ENCODE measurements at places on chromosomes 5 and 9. TPM values are rescaled to one million over a fixed set of nuclear protein-coding genes. Genes with fewer than 3 reads are reported as not detected.
A peak's percentile ranks its signal among the peaks of the same experiment; 100 is the strongest.

The ITGA2 gene
- 41.8 TPM for total RNA-seq

The TNPO1 gene
- 169 TPM for total RNA-seq

The HSD17B4 gene
- 107 TPM for total RNA-seq

The LCN9 gene
- total RNA-seq: not detected

The STRBP gene
- total RNA-seq: 40.3 TPM

The DDX4 gene
- not detected for total RNA-seq

The C9orf72 gene
- total RNA-seq: 3.6 TPM

The TAF11L10 gene
- total RNA-seq: not detected

The SAP30L gene
- total RNA-seq: 54.6 TPM

The SLC12A7 gene
- total RNA-seq: 297 TPM

The DCTN4 gene
- total RNA-seq: 66.8 TPM

The PCDHA1 gene
- total RNA-seq: not detected

The FAM81B gene
- not detected for total RNA-seq

The C5 gene
- total RNA-seq: 1.6 TPM

The WNT8A gene
- total RNA-seq: not detected

The GPRIN1 gene
- 18.9 TPM for total RNA-seq

The TUSC1 gene
- total RNA-seq: 4.4 TPM

DNA sequence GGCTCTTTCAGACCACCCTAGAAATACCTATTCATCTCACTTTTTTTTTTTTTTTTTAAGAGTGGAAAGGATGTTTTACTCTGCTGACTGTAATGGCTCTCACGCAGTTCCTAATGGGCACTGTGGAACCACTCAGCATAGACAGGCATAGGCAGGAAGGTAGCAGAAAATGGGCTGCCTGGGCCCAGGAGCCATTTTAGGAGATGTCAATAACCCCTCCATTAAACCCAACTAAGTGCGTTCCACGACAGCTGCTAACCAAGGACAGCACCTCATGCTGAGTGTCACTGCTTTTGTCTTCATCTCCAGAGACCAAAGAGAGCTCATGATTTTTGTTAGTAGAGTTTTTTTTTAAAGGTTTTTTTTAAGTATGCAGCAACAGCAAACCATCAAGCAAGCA, 15.3 kb downstream of the MAP1B start:
- no peak overlapping the region for H3K27ac ChIP-seq
- H3K4me3 ChIP-seq: no peak overlapping the region
- H3K27me3 ChIP-seq: no peaks in the 10 kb centered on the region
- no peak for DNase-seq
- peaks cover 2% of the 10 kb centered on the region for H3K36me3 ChIP-seq

DNA sequence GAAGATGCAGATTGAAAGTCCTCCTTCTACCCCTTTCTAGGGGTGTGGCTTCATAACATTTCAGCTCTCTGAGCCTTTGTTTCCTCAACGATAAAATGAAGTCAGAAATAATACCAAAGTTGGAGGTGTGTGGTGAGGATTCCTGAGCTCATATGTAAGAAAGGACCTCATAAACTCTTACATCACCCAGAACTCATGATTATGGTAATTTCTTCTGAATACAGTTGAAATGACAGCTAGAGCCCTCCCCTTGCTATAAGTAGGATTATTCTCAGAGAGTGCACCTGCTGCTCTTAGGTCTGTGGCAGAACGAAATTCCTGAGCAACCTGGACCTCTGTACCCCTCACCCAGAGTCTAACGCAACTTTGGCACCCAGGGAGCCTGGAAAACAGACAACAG, 291.4 kb upstream of the KLF4 start:
- no peak for DNase-seq
- H3K4me3 ChIP-seq: no peak overlapping the region
- H3K4me1 ChIP-seq: no peaks in the 10 kb centered on the region
- H3K36me3 ChIP-seq: no peaks in the 10 kb centered on the region

DNA sequence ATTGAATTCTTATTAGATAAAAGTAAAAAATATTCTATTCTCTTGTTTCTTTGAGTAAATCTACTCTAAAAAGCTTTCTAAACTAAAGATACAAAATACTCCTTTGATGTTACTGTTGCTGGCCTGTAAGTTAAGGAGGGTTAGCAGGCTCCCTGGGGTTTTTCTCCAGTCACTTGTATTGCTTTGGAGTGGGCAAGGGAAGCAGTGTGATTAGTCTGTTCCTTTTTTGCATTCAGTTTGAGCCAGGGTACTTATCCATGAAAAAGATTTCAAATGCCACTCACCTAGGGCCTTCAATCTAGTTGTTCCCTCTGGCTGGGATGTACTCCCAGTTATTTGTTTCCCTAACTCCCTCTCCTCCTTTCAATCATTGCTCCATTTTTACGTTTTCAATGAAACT, 256.2 kb upstream of the SMC2 start:
- DNase-seq: no peak
- no peak overlapping the region for H3K4me3 ChIP-seq
- H3K27ac ChIP-seq: no peak overlapping the region
- H3K27me3 ChIP-seq: no peaks in the 10 kb centered on the region
- H3K4me1 ChIP-seq: no peaks in the 10 kb centered on the region

GRCh38 chr5:60362158-60362557, 337.8 kb downstream of the DEPDC1B start:
- no peaks in the 10 kb centered on the region for H3K4me1 ChIP-seq
- no peak overlapping the region for H3K27ac ChIP-seq
- H3K4me3 ChIP-seq: no peak overlapping the region
- no peak for DNase-seq

GRCh38 chr9:107249665-107250285, 33.3 kb upstream of the RAD23B start:
- H3K27me3 ChIP-seq: no peaks in the 10 kb centered on the region
- no peak for DNase-seq
- H3K36me3 ChIP-seq: no peaks in the 10 kb centered on the region

DNA sequence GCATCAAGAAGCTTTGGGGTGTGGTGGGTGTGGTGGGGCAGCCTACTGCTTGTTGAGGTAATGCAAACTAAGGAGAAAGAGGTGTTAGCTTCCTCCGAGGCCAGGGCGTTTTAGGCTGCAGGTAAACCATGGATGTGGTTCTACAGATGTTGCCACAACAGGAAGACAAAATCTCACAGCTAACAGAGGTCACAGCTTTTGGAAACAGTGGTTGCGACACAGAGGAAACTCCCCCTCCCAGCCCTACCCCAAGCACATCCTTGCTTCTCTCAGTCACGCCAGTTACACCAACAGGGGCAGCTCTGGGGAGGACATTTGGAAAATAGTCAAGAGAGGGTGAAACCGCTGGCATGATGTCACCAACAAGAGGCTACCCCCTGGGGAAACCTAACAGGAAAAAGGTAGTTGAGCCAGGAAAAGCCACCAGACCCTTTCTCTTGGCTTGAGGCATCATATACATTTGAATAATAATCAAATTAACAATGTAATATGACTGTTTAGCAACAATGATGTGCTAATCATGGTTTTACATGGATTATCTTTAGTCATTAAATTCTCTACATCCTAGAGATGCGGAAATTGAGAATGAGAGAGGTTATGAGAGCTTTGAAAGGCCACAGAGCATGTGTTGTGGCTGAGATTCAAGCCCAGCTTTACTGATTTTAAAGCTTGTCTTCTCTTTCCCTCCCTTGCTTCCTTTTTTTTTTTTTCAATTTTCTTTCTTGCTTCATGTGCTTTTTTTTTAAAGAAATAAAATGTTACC, 82.2 kb upstream of the IL12B start:
- DNase-seq: no peak
- no peak overlapping the region for H3K4me3 ChIP-seq
- no peaks in the 10 kb centered on the region for H3K27me3 ChIP-seq
- no peaks in the 10 kb centered on the region for H3K4me1 ChIP-seq

DNA sequence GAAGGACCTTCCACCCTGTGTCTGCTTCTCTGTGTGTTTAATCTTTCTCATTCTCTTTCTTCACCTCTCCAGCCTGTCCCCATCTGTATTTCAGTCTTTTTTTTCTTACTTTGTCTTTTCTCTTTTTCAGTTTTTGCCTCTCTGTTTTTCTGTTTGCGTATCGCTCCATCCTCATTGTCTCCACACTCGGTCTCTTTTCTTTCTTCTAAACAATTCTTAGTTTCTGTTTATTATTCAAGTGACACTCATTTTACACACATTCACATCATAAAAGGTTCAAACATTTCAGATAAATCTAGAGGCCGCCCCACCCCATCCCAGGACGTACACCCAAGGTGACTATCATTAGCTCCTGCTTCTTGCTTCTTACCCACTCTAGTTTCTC, 9.8 kb downstream of the LHX2 start:
- H3K27me3 ChIP-seq: no peaks in the 10 kb centered on the region
- DNase-seq: no peak
- no peak overlapping the region for H3K4me3 ChIP-seq
- no peaks in the 10 kb centered on the region for H3K36me3 ChIP-seq

DNA sequence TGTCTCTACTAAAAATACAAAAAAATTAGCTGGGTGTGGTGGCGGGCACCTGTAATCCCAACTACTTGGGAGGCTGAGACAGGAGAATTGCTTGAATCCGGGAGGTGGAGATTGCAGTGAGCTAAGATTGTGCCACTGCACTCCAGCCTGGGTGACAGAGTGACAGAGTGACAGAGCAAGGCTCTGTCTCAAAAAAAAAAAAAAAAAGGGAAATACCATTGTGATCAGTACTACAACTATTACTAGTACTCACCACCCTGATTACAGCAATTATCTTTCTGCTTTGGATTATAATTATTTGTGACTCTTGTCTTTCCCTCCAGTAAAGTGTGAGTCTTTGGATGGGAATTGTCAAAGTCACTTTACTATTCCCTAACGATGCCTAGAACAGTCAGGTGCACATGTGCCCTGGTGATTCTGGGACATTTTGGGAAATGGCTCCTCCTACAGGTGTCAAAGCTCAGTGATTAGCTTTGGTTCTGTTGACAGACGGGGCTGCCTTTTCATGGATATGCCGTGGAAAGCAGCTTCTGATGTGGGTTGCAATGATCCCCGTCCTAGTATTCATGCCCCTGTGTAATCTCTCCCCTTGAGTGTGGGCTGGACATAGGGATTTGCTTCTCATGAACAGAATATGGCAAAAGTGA, 31.8 kb upstream of the FRRS1L start:
- H3K27me3 ChIP-seq: no peaks in the 10 kb centered on the region
- no peaks in the 10 kb centered on the region for H3K4me1 ChIP-seq
- no peak overlapping the region for H3K27ac ChIP-seq
- no peak overlapping the region for H3K4me3 ChIP-seq

DNA sequence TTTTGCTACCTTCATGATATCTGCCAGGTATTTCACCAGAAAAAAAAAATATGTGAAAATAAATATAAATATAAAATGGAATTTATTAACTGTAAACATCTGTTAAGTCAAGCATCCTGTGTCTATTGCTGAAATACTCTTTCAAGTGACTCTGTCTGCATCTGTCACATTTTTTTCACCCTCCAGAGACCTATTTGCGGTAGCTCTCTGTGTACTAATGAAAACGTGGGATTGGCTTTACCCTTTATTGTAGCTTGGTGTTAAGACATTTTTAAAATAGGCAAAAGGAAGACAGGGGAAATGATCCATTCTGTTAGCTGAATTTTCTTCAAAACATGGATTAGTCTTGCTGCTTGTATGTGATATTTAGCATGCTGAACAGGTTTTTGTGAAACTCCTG, 536.0 kb upstream of the WWC1 start:
- H3K27me3 ChIP-seq: no peaks in the 10 kb centered on the region
- H3K36me3 ChIP-seq: no peaks in the 10 kb centered on the region
- no peak overlapping the region for H3K27ac ChIP-seq
- DNase-seq: no peak
- no peaks in the 10 kb centered on the region for H3K4me1 ChIP-seq

GRCh38 chr9:28287455-28287854, 714.2 kb upstream of the C9orf72 start:
- DNase-seq: no peak
- no peaks in the 10 kb centered on the region for H3K36me3 ChIP-seq
- no peak overlapping the region for H3K27ac ChIP-seq
- no peaks in the 10 kb centered on the region for H3K4me1 ChIP-seq
- H3K27me3 ChIP-seq: no peaks in the 10 kb centered on the region

GRCh38 chr9:128723352-128723865, 518 bp downstream of the ZDHHC12 start:
- no peaks in the 10 kb centered on the region for H3K27me3 ChIP-seq
- DNase-seq: no peak
- peak overlapping the region; percentile 82 for H3K4me3 ChIP-seq
- peak overlapping the region; percentile 88 for H3K27ac ChIP-seq
- H3K4me1 ChIP-seq: peaks cover 6% of the 10 kb centered on the region
- peaks cover 3% of the 10 kb centered on the region for H3K36me3 ChIP-seq

- H3K4me1 ChIP-seq: peaks cover 2% of the 10 kb centered on the region
- H3K36me3 ChIP-seq: no peaks in the 10 kb centered on the region
- H3K4me3 ChIP-seq: no peak overlapping the region
- H3K27ac ChIP-seq: no peak overlapping the region
Observed at GRCh38 chr5:75466006-75466716, 45.3 kb downstream of the CERT1 start.

- no peaks in the 10 kb centered on the region for H3K36me3 ChIP-seq
- H3K27me3 ChIP-seq: no peaks in the 10 kb centered on the region
- H3K27ac ChIP-seq: no peak overlapping the region
- H3K4me1 ChIP-seq: no peaks in the 10 kb centered on the region
- no peak for DNase-seq
Observed at GRCh38 chr5:107068782-107069181, 602.0 kb downstream of the EFNA5 start.

GRCh38 chr5:169904508-169904907, 75.8 kb downstream of the INSYN2B start:
- H3K27me3 ChIP-seq: no peaks in the 10 kb centered on the region
- no peak overlapping the region for H3K27ac ChIP-seq
- H3K4me3 ChIP-seq: no peak overlapping the region
- H3K36me3 ChIP-seq: no peaks in the 10 kb centered on the region

DNA sequence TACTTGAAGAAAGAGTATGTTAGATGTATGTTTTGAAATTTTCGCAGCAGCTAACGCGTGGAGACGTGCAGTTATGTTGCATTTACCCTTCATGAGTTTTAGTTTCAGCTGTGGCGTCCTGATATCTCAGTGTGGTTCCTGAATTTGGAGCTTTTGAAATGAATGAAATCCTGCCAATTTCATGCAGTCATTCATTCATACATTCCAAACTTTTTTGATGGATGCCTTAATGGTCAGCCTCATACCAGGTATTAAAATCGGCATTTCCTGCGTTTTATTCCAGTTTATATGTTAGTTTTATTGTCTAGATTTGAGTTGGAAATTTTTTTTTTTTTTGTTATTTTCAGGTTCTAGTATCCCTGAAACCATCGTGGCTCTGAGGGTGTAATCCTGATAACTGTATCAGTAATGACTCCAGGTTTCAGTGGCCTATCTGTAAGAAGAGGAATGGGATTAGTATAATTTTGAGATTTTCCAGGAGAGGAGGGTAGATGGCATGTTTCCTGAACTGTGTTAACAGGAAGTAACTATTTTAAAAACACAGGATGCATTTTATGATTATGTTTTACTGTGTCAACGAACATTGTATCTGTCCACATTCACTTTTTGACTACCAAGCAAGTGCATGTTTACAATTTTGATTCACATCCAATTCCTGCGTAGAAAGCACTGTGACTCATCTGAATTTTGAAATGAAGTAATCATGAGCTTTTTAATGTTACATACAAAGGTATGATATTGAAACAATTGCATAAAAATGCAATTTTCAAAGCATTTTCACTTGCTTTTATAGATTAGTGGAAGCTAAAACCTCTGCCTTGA, 1.0 kb downstream of the FOCAD start:
- no peaks in the 10 kb centered on the region for H3K4me1 ChIP-seq
- H3K36me3 ChIP-seq: peaks cover 3% of the 10 kb centered on the region
- H3K27me3 ChIP-seq: no peaks in the 10 kb centered on the region
- DNase-seq: no peak
- peak overlapping the region; percentile 44 for H3K27ac ChIP-seq

GRCh38 chr5:102537011-102537410, 38.2 kb upstream of the SLCO6A1 start:
- no peaks in the 10 kb centered on the region for H3K4me1 ChIP-seq
- H3K27ac ChIP-seq: no peak overlapping the region
- DNase-seq: no peak
- H3K27me3 ChIP-seq: no peaks in the 10 kb centered on the region
- no peak overlapping the region for H3K4me3 ChIP-seq
